EH (cell line): ENCODE measurements at places on chromosomes 3 and 15.
A peak's percentile ranks its signal among the peaks of the same experiment; 100 is the strongest.

GRCh38 chr3:9778143-9779074, 8.7 kb upstream of the CAMK1 start:
- DNase-seq = peak; percentile 56

GRCh38 chr3:27976933-27977332, 254.8 kb upstream of the EOMES start:
- DNase-seq = peak; percentile 43

GRCh38 chr3:143897576-143898295, 49.5 kb upstream of the SLC9A9 start:
- peak; percentile 15 for DNase-seq

DNA sequence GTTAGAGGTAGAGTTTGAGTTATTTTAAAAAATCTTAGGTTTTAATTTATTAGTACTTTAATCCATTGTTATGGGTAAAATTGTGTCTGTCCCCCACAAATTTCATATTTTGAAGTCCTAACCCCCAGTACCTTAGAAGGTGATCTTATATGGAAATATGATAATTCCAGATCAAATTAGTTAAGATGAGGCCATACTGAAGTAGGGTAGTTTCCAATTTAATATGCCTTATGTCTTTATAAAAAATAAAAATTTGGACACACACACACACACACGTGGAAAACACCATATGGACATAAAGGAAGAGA, 18.6 kb upstream of the ADGRG7 start:
- DNase-seq = no peak

GRCh38 chr3:9800529-9800928, 7.6 kb downstream of the ARPC4 start:
- no peak for DNase-seq

GRCh38 chr3:187046033-187046432, 93.3 kb downstream of the RPL39L start:
- DNase-seq = no peak

DNA sequence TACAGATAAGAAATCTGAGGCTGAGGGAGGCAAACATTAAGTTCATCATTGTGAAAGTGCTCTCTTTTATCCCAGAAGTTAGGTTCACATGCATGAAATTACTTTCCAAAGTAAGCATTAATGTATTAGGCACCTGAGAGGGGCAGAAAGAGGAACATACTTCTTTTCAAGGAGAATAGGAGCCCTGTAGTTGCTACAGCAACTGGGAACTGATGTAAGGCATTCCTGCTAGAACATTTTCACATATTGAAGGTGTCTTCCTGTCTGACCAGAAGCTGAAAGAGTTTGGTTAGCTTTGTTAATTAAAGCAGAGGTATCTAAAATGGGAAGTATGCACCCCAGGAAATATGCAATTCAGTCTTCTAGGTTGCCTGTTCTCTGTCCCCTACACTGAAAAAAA, 65.5 kb upstream of the ZBTB20 start:
- no peak for DNase-seq

DNA sequence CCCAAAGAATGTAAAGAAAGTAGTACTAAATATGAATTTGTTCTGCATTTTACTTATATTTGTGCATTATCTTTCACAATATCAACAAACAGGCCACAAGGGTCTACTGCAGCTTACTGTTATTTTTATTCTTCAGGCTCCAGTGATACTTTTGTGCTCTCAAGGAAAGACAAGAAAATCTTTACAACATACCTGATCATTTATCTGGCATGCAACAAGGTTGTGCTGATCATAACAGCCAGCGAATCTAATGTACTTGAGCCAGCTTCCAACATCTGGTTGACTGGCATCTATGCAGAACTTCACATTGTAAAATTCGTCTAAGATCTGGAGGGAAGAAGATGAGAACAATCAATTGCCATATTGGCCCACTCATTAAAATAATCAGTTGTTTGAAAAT, 520.0 kb downstream of the MECOM start:
- no peak for DNase-seq

GRCh38 chr15:84937144-84937543, 44.5 kb upstream of the PDE8A start:
- DNase-seq = no peak

DNA sequence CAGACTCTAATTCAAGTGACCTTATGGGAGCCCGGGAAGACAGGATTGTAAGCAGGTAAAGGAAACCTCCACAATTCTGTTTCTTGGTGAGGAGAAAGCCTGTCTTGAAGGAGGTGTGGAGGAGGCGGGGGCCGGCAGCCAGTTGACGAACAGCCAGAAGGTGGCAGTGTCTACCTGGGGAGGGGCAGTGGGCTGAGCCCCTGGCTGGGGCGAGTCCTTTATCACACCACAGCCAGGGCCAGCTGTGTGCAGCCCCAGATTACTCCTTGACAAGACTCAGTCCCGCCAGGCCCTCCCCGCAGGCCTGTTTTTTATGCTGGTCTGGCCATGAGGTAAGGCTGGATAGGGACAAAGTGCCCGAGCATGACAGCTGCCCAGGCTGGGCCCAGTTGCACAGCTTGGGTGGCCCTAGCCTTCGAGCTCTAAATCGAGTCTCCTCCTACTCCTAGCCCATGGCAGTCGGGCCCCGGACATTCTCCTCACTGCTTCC, 40.9 kb upstream of the IDH2 start:
- peak; percentile 52 for DNase-seq

GRCh38 chr15:80464951-80465625, 60.9 kb downstream of the ARNT2 start:
- DNase-seq = peak; percentile 33

GRCh38 chr3:117097351-117097750, 387.8 kb downstream of the TUSC7 start:
- DNase-seq = peak; percentile 67

- DNase-seq = peak; percentile 36
Measured at GRCh38 chr3:141575879-141576743, 89.3 kb downstream of the RASA2 start.

DNA sequence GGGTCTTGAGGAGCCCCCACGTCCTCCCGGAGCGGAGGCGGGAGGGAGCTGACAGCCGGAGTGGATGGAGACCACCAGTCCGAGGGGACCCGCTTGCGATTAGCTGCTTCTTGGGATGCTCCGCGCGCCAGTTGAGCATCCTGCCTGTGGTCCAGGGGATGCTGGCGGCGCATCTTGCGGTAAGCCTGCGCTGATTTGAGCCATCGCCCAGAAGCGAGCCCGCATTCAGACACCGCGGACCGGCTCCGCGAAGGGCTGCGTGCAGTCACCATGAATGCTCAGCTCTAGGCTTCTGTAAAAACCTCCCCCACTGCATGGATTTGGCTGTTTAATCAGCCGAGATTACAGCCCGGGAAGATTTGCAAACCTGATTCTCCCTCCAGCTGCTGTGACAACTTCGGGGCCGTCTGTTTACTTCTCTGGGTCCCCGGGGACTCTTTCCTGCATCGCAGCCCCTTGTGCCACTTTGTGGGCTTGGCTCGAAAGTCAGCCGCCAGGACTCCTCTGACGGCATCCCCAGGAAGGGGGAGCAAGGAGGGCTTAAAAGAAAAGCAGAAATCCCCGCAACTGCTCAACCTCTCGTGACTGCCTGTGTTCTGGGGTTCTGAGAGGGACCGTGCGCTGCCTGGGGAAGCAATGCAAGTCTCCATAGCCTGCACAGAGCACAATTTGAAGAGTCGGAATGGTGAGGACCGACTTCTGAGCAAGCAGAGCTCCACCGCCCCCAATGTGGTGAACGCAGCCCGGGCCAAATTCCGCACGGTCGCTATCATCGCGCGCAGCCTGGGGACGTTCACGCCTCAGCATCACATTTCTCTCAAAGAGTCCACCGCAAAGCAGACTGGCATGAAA, 171.1 kb downstream of the KCNAB1 start:
- DNase-seq = peak; percentile 19

DNA sequence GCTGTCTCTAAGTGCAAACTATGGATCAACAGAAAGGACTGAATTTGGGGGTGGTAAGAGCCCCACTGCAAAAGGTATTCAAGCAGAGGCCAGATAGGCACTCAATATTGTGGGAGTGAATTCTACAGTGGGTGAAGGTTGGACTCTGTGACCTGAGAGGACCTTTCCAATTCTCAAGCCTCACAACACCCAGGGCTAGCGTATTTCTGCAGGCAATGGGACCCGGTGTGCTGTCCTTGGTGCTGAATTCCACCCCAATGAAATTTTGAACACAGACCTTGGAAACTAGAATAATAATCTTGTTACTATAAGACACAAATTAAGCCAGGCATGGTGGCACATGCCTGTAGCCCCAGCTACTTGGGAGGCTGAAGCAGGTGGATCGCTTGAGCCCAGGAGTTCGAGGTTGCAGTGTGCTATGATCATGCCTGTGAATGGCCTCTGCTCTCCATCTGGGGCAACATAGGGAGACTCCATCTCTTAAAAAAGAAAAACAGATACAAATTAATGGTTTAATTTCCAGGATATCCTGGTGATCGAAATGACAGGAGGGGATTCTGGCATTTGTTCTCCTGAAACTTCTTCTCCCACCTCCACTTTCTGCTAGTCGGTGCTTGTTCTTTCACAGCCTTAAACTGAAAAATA, 135.4 kb downstream of the RAB11A start:
- DNase-seq = peak; percentile 49

DNA sequence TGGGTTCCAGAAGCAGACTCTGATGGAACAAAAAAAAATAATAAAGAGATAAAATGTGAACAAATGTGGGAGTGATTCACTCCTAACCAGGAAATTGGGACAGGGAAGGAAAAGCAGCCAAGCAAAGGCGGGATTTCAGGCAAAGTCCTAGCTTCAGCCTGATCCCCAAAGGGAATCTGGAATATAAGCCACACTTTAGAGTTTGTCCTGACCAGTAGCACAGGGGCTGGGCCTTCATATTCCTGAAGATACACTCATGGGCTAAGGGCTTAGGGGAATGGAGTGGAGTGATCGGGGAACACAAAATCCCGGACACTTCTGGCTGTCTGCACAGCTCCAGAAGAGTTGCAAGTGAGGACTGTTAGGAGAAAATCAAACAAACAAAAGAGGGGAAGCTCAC, 135.0 kb upstream of the COL8A1 start:
- peak; percentile 37 for DNase-seq

DNA sequence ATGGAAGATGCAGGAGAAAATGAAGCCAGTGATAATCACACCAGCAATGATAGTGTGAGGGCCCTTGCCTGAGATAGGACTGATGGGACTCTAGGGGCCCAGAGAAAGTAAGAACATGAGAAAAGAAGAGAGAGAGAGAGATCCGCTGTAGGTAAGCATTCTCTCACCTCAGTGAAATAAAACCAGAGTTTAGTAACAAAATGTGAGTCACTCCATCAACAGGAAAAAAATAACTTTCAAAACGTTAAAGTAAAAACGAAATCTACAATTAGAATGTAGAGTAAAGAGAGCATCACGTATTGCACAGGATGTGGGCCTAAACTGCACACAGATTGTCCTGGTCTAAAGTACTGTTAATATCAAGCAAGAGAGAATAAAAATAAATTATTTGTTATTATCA, 6.8 kb upstream of the PRSS50 start:
- no peak for DNase-seq

DNA sequence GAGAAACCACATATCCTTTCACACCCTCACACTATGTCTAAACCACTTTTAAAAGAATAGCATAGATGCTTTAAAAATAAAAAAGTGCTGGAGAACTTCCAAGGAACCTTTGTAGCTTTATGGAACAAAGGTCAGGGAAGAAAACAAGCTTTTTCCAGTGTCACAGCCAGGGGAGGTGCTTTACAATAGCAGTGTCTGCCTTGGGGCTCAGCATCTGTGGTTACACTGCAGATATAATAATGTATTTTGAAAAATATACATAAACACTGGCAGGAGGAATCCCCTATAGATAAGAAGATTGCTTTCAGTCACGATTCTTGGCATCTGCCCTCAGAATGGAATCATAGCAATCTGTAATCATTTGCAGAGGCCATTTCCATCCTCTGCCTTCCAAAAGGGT, 362.4 kb upstream of the LRRC3B start:
- no peak for DNase-seq

- DNase-seq = no peak
Measured at GRCh38 chr15:72838311-72838731, 54.8 kb upstream of the ADPGK start.

GRCh38 chr3:13353506-13353905, 66.6 kb downstream of the NUP210 start:
- DNase-seq = no peak

DNA sequence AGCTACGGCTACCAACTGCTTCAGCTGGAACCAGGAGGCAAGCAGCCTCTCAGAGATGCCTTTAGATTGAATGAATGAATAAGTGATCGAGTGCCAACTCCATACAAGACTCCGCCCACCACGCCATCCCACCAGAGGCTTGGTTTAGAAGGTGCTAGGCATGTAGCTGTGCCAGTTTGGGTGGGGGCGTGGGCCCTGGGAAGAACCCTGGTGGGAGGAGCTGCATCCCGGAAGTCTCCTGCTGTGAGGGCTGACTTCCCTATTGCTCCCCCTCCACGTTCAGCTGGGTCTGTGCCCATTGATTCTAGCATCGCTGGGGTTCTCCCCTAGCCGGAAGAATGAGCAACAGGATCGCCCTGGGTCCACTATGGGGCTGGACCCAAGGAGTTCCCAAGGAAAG, 20.9 kb downstream of the LINGO1 start:
- no peak for DNase-seq

GRCh38 chr3:172094621-172095557, 55.5 kb downstream of the FNDC3B start:
- DNase-seq = peak; percentile 62

DNA sequence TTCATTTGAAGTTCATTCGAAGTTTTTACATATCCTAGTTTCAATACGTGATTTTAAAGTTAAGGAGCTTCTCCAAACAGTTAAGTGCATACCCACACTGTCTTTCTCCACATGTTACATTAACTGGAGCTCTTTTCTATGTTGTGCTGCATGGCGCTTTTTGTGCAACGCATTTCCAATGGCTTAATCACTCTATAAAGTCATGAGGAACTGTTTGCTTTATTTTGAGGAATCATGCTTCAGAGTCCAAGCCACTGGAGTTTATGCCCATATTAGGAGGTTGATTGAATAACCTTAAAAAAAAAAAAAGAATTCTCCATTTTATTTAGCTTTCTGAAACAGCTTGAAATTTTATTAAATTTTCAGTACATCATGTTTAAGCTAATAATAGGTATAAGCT, 109.4 kb upstream of the MBNL1 start:
- DNase-seq = peak; percentile 96

GRCh38 chr3:85164436-85164835, 205.6 kb downstream of the CADM2 start:
- no peak for DNase-seq

DNA sequence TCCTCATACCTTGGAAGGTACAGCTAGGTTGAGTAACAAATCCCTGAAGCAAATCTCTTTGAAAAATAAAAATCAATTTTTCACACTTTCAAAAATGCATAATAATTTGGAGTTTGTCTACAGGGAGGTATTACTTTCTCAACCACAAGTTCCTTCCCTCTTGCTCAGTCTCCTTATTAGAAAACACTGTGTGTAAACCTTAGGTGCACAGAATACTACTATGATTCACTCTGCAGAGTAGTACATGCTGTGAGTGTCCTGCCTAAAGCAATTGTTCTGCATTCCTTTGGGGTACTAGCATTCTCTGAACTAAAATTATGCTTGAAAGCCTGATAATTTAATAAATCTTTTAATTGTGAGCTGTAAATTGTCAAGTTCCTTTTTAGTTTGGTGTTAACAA, 115.9 kb upstream of the EPHA3 start:
- DNase-seq = peak; percentile 41

GRCh38 chr15:70856884-70857561, 3.1 kb upstream of the LARP6 start:
- DNase-seq = peak; percentile 100
